ENCODE measurements at places on chromosomes 7 and 10.

DNA sequence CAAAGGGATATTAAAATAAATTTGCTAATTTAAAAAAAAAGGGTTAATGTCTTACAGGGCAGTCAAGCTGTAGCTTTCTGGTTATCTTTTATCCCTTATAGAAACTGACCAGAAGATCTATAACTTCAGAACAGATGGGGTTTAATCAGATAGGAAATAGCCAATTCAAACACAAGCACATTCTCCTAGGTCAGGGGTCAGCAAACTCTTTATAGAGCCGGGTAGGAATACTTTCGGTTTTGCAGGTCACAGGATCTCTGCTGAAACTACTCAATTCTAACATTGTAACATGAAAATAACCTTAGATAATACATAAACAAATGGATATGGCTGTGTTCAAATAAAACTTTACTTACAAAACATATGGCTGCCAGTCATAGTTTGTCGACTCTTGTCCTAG, 479.8 kb downstream of the ADRA2A start:
- no peak overlapping the region for H3K27ac ChIP-seq
- no peak overlapping the region for H3K4me3 ChIP-seq
- no peaks in the 10 kb centered on the region for H3K36me3 ChIP-seq
- H3K27me3 ChIP-seq, result no peaks in the 10 kb centered on the region

DNA sequence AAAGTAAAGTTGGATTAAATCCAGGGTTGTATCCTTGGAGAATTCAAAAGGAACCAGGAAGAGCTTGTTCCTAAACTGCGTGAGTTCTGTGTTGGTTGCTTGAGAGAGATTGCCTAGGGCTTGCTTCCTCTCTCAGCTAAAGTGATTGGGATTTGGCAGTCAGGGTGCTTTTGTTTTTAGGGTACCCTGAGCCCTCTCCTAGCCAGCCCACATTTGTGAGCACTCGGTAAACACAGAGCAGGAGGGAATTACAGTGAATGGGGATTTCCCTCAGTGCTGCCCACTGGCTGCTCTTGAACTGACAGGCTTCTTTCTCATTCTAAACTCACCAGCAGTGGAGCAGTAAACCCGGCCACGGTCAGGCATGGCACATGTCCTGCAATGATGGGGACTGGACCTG, 146.9 kb downstream of the TPST1 start:
- no peak overlapping the region for H3K27ac ChIP-seq
- H3K4me1 ChIP-seq, result peaks cover 49% of the 10 kb centered on the region
- no peaks in the 10 kb centered on the region for H3K27me3 ChIP-seq
- DNase-seq, result no peak
- no peak overlapping the region for H3K4me3 ChIP-seq

DNA sequence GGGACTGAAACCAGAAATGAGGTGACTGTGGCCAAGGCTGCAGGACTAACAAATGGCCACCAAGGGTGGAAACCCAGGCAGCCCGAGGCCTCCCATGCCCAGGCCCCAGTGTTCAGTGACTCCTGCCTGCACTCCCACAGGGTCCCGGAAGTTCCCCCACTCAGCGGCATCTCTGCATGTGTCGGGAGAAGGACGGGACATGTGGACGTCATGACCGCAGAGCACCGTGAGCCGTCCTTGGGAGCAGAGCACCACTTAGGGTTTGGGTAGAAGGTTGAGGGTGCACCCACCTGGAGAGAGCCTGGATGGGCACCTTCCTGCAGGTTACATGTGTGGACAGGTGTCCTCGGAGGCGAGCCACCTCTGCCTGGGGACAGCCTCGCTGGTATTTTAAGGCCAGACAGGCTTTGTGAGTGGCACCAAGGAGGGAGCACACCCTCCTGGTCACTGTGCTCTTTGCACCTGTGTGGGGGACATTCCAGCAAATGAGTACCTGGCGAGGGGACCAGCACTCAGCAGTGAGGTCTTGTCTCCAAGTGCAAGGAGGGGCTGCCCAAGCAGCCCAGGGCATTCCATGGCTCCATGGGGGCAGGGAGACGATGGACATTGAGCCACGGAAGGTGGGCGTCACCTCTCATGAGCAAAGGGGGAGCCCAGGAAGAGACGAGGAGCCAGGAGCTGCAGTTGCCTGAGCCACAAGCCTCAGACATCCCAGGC, 95.3 kb upstream of the TCERG1L start:
- DNase-seq, result no peak
- no peaks in the 10 kb centered on the region for H3K36me3 ChIP-seq
- no peaks in the 10 kb centered on the region for H3K4me1 ChIP-seq
- H3K27ac ChIP-seq, result no peak overlapping the region
- H3K4me3 ChIP-seq, result no peak overlapping the region

DNA sequence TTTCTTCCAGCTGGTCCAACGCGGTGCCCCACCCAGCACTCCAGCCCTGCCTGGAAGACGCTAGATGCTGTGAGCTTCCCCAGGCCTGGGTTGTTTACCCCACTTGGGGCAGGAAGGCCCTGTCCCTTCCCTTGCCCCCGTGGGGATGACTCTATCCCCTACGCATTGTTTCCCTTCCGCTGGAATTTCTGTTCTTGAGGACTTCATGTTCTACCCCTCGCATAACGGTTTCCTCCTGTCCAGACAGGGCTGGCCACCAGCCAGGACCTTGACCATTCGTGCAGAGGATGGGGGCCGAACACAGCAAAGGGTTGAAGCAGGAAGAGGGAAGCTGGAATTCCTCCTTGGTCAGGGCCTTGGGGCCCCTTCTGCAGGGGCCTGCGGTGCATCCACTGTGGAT, 14.7 kb upstream of the SERPINE1 start:
- H3K4me3 ChIP-seq, result no peak overlapping the region
- H3K27ac ChIP-seq, result peak overlapping the region; percentile 58
- DNase-seq, result peak; percentile 17
- H3K4me1 ChIP-seq, result no peaks in the 10 kb centered on the region
- H3K27me3 ChIP-seq, result no peaks in the 10 kb centered on the region
- H3K36me3 ChIP-seq, result no peaks in the 10 kb centered on the region

DNA sequence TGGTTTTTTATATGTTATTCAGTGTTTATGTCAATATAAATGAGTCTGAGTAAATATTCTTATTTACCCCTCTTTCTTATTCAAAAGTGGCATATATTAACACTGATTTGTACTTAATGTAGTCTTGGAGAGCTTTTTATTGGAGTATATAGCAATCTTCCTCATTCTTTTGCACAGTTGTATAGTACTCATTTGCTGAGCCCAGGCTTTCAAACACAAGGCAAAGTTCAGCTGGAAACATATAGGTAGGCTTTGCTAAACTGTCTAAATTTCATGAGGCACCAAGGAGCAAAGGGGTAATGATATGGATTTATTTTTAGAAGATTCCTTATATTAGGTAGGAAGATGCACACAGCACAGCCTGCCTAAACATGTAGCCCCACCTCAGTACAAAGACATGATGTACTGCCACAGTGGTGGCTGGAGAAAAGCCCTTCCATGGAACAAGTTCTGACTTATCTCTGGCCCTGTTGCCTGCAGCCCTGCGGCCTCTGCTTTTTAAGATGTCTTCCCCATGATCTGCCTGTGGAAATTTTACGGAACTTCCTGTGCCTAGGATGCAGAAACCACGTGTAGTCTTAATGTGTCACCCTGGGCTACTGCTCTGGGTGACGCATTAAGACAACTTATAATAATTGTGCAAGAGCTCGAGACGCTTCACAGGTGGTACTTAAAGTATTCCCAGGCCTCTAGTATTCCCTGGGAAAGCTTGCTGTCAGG, 9.6 kb upstream of the PDCD4 start:
- H3K4me1 ChIP-seq, result peaks cover 67% of the 10 kb centered on the region
- peak overlapping the region; percentile 32 for H3K27ac ChIP-seq
- H3K4me3 ChIP-seq, result no peak overlapping the region

DNA sequence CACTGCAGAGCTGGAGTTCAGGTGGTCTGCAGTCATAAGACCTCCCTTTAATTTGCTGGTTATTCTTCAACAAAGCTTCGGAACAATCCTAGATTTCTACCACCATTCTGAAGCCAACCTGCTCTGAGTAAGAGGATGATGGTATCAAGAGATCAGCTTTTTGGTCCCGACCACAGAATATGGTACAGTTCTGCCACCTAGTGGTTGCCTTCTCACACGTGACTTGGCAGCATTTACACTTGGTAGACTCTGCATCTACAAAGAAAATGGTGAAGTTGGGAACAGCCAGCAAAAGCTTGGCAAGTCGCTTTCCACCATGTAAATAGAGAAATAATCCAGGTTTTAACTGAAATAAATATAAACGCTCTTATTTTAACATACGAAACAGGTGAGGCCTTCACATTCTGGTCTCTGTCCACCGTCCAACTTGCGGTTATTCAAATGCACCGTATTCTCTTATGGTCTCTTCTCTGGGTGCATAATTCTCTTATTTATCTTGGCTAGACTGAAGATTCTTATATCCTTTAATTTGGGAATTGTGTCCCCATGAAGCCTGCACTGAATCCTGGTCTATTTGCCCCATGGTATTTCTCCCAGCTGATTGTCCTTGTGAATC, 173.9 kb upstream of the GRM3 start:
- H3K27ac ChIP-seq, result no peak overlapping the region
- no peak overlapping the region for H3K4me3 ChIP-seq
- DNase-seq, result peak; percentile 73
- no peaks in the 10 kb centered on the region for H3K4me1 ChIP-seq

DNA sequence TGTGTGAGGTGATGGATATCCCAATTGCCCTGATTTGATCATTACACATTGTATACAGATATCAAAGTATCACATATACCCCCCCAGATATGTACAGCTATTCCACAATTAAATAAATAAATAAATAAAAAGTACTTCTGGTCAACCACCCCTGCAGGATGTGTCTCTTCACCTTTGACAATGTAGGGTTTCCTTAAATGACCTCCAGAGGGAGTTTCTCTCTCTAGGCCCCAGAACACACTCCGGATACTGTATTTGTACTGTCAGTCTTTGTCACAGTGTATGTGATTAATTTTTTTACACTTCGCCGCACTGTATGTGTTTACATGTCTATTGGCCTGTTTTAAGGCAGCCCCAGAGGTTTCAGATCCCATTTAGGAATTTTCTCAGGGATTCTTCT, 123.6 kb downstream of the ADCYAP1R1 start:
- H3K27ac ChIP-seq, result no peak overlapping the region
- no peaks in the 10 kb centered on the region for H3K4me1 ChIP-seq
- no peak for DNase-seq

GRCh38 chr10:63671317-63671937, 150.2 kb downstream of the REEP3 start:
- no peak for DNase-seq
- no peak overlapping the region for H3K27ac ChIP-seq
- no peaks in the 10 kb centered on the region for H3K36me3 ChIP-seq
- no peak overlapping the region for H3K4me3 ChIP-seq

GRCh38 chr10:113020475-113020753, 70.4 kb downstream of the TCF7L2 start:
- H3K27me3 ChIP-seq, result no peaks in the 10 kb centered on the region
- H3K36me3 ChIP-seq, result no peaks in the 10 kb centered on the region
- H3K4me3 ChIP-seq, result no peak overlapping the region
- DNase-seq, result no peak
- H3K27ac ChIP-seq, result no peak overlapping the region

GRCh38 chr7:77281780-77282478, 82.3 kb upstream of the FGL2 start:
- no peak overlapping the region for H3K4me3 ChIP-seq
- no peak overlapping the region for H3K27ac ChIP-seq
- no peak for DNase-seq

DNA sequence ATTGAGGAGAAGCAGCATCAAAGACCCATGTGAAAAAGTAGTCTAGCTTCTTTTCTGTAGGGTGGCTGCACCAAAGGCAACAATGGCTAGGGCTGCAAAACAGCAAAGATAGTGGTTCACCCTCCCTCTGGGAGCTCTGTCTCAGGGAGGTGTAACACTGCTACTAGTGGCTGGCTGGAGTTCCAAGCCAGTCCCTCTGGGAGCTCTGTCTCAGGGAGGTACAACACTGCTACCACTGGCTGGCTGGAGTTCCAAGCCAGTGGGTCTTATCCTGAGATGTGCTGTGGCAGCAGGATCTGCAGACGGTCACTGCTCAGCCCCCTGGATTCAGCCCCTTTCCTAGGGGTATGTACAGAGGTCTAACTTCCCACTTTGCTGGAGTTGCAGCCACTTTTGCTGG, 37.9 kb upstream of the TMEM140 start:
- no peaks in the 10 kb centered on the region for H3K36me3 ChIP-seq
- H3K4me1 ChIP-seq, result no peaks in the 10 kb centered on the region
- H3K27ac ChIP-seq, result no peak overlapping the region
- H3K4me3 ChIP-seq, result no peak overlapping the region
- no peak for DNase-seq
- no peaks in the 10 kb centered on the region for H3K27me3 ChIP-seq

GRCh38 chr7:14179781-14180180, 190.3 kb upstream of the ETV1 start:
- no peak overlapping the region for H3K27ac ChIP-seq
- DNase-seq, result no peak
- no peaks in the 10 kb centered on the region for H3K4me1 ChIP-seq
- no peak overlapping the region for H3K4me3 ChIP-seq
- no peaks in the 10 kb centered on the region for H3K36me3 ChIP-seq

DNA sequence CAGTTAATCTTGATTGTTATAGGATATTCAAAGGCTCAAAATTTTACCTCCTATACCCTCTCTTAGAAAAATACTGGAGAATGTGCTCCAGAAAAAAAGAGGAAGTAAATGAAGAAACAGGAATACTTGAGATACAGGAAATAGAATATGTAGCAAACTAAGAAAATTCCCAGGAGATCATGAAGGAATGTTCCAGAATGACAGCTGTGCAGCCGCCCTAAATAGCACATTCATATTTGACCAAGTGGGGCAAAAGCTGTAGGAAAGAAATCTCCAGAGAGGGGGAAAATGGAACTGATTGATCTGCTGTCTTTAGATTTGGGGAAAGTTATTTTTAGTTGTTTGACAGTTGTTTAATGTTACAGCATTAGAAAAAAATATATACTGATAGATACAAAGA, 46.2 kb upstream of the ZEB1 start:
- no peaks in the 10 kb centered on the region for H3K27me3 ChIP-seq
- no peak overlapping the region for H3K4me3 ChIP-seq
- H3K36me3 ChIP-seq, result no peaks in the 10 kb centered on the region

GRCh38 chr7:13276977-13277376, 589.5 kb downstream of the ARL4A start:
- no peaks in the 10 kb centered on the region for H3K4me1 ChIP-seq
- no peaks in the 10 kb centered on the region for H3K36me3 ChIP-seq
- DNase-seq, result no peak
- no peak overlapping the region for H3K4me3 ChIP-seq
- no peak overlapping the region for H3K27ac ChIP-seq
- H3K27me3 ChIP-seq, result no peaks in the 10 kb centered on the region

- DNase-seq, result no peak
- H3K27me3 ChIP-seq, result no peaks in the 10 kb centered on the region
- no peak overlapping the region for H3K4me3 ChIP-seq
- H3K36me3 ChIP-seq, result no peaks in the 10 kb centered on the region
- H3K4me1 ChIP-seq, result peaks cover 9% of the 10 kb centered on the region
- H3K27ac ChIP-seq, result no peak overlapping the region
Measured at GRCh38 chr7:17390392-17390791, 91.9 kb downstream of the AHR start.

GRCh38 chr10:16987976-16988610, 141.5 kb downstream of the CUBN start:
- no peak for DNase-seq
- no peaks in the 10 kb centered on the region for H3K36me3 ChIP-seq
- no peak overlapping the region for H3K4me3 ChIP-seq
- peaks cover 23% of the 10 kb centered on the region for H3K4me1 ChIP-seq
- peak overlapping the region; percentile 88 for H3K27ac ChIP-seq
- H3K27me3 ChIP-seq, result no peaks in the 10 kb centered on the region

GRCh38 chr7:140034421-140034820, 28.3 kb downstream of the PARP12 start:
- H3K27ac ChIP-seq, result no peak overlapping the region
- H3K4me3 ChIP-seq, result no peak overlapping the region
- H3K36me3 ChIP-seq, result no peaks in the 10 kb centered on the region
- H3K27me3 ChIP-seq, result no peaks in the 10 kb centered on the region
- H3K4me1 ChIP-seq, result peaks cover 12% of the 10 kb centered on the region
